Stimulated activated CD8-positive, alpha-beta memory T cell treated with anti-CD3 and anti-CD28 coated beads, Interleukin-4, amount 100 ng/mL, for 4 hours (primary cell): ENCODE measurements at places on chromosomes 4 and X.

DNA sequence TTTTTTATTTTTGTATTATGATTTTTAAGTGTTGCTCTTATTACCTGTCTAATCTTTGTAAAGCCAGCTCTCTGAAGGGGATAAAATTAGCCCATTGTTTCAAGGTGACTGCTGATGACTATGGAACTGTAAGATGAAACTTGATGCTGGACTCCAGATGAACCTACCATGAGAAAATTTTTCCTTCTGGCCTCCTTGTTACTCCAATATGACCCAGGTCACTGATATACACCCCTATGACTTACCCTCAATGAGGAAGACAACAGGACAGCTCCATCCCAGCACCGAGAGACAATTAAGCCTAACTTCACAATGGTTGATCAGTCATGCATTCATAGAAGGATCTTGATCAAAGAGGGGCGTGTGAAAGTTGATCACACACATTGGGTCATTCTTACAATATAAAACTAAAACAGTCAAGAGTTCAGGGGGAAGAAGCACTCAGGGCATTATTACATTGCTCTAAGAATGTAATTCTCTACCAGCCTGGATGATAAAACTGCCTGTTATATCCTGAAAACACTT lies 230.8 kb upstream of the AGTR2 start:
- DNase-seq: no peak

- DNase-seq: no peak
Measured at GRCh38 chr4:3712112-3712805, 53.9 kb upstream of the ADRA2C start.

- no peak for DNase-seq
Measured at GRCh38 chr4:108004646-108005045, 15.0 kb downstream of the HADH start.

- DNase-seq: no peak
Measured at GRCh38 chr4:16641971-16642370, 256.5 kb downstream of the LDB2 start.

DNA sequence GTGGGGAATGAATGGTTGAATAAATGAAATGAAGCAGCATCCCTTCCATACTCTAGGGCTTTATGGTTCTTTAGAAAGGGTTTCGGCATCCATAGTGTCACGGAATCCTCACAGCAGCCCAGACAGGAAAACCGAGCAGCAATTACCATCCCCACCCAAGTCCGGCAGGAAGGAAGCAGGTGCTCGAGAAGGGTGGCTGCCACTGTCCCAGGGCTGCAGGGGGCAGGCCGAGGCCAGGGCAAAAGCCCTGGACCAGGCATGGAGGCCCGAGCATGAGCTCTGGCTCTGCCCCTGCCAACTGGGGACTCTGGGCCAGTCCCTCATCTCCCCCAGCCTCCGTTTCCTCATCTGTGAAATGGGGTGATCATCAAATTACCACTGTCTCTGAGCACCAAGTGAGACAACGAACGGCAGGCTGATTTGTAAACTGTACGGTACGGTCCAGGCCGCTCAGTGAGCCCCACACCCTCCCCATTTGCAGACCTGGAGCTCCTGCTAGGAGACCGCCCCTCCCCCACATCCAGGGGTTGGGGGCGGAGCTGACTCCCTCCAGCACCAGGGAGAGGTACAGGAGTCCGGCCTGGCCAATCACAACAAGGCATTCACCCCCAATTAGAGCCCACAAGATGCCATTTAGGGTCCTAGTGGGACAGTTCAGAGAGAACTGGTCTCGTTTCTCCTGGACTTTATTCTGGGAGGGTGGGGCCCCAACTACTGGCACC lies 100.4 kb downstream of the WFS1 start:
- no peak for DNase-seq
